ENCODE measurements at places on chromosomes 1 and 21.
A peak's percentile ranks its signal among the peaks of the same experiment; 100 is the strongest.

DNA sequence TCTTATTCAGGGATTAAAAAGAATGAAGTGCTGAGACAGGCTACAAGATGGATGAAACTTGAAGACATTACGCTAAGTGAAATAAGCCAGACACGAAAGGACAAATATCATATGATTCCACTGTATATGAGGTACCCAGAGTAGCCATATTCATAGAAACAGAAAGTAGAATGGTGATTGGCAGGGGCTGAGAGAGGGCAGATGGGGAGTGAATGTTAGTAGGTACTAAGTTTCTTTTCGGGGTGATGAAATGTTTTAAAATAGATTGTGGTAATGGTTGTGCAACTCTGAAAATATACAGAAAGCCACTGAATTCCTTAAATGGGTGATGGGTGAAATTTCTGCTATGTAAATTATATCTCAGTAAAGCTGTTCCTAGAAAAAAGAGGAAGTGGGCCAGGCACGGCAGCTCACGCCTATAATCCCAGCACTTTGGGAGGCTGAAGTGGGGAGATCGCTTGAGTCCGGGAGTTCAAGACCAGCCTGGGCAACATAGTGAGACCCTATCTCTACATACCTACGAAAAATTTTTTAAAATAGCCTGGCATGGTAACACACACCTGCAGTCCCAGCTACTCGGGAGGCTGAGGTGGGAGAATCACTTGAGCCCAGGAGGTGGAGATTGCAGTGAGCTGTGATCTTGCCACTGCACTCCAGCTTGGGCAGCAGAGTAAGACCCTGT is 15.9 kb downstream of the SLC27A3 start:
- DNase-seq = no peak

GRCh38 chr21:19850157-19850556 is 1148.1 kb upstream of the NCAM2 start:
- no peak for DNase-seq

DNA sequence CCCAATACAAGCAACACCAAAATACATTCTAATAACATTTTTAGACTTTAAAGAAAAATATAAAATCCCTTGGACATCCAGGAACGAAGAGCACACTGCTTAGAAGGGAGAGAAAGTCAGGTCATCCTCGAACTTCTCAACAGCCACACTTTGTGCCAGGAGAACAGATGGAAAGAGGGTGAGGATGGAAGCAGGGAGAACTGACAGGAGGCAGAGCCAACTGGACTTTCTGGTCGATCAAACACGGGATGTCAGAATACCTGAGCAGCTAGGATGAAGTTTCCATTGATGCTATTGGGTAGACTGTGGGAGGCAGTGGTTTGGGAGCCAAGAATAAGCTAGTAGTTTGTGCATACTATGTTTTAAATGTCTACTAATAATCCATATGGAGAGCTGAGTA is 111.4 kb downstream of the TOMM20 start:
- no peak for DNase-seq

DNA sequence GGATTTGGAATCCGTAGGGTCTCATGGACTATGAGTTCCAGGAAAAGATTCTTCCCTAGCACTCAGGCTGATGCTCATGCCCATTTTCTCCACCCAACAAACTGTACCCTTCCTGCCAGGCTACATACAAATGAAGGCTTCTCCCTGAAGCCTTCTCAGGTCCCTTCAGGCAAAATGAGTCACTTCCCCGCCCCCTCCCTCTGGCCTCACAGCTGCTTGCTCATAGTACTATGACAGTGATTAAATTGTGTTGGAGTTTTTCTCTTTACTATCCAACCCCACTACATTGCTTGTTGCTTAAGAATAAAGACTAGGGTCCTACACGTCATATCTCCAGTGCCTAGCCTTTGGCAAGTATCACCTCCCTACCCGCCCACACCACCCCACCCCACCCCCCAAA is 207.6 kb upstream of the NFIA start:
- no peak for DNase-seq

- peak; percentile 88 for DNase-seq
Observed at GRCh38 chr1:183417772-183418491, at the start of gene NMNAT2. Gene NMNAT2 (minus strand): TSS chr1:183418380. CDS start chr1:183418267, 113 bp downstream.

- no peak for DNase-seq
Observed at GRCh38 chr1:221933814-221934213, 191.9 kb upstream of the DUSP10 start.

- DNase-seq = no peak
Observed at GRCh38 chr1:214856843-214857242, 225.7 kb upstream of the KCNK2 start.

DNA sequence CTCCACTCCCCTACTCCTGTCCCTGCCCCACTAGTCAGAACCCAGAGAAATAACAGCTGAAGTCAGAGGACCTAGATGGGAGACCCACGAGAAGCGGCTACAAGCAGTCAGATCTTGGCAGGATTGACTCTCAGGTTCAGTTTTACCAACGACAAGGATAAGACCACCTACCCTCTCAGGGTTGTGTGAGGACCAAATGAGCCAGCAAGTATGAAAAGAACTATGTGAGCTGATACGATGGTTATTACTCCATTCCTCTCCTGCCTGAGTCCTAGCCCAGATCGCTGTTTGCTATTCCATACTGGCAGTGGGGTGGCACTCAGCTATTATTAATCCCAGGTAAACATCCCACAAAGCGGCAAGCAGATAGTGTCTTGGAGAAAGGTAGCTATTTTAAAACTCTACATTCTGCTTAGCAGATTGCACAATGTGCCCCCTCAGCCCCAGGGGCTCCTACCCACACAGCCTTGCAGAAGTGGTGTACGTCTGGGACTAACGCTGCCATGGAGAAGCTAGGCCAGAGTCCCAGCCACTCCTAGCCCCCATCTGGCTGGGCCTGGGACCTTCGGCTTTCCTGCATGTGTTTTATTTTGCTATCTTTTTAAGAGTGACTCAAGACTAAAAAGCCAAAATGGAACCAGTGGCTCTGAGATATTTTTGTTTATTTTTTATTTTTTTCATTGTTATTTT is 58.9 kb downstream of the CD46 start:
- DNase-seq = no peak

DNA sequence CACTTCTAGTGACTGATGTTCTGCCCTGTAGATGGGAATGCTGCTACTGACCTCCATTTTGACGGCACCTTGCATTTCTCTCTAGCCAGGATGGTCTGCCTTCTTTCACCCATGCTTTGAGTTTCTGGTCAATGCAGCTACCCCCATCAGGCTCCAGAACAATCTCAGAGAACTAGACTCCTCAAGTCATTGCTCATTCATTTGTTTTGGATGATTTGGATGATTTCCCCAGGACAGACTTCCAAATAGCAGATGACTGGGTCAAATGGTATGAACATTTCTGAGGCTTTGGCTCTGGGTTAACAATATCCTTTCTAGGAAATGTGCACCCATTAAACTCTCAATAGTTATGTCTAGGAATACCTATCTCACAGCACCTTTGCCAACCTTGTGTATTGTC is 63.9 kb downstream of the CSMD2 start:
- DNase-seq = no peak

- DNase-seq = no peak
Observed at GRCh38 chr1:220013497-220013896, 32.8 kb downstream of the EPRS1 start.

- DNase-seq = no peak
Observed at GRCh38 chr1:217333939-217334338, 297.0 kb downstream of the GPATCH2 start.

- no peak for DNase-seq
Observed at GRCh38 chr1:8003438-8004112, 22.5 kb downstream of the ERRFI1 start.

DNA sequence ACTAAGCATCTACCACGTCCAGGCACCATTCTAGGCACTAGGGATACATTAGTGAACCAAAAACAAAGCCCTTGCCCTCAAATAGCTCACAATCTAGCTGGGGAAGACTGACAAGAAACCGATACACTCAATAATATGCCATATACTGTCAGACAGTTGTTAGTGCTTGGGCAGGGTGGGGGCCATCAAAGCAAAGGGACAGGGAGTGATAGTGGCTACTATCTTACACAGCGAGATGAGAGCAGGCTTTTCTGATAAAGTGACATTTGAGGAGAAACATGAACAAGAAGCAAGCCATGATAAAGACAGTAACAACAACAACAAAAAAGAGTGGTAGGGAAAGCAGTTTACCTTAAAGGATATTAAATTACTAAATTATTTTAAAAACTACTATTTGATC is 41.1 kb downstream of the ERO1B start:
- no peak for DNase-seq

- peak; percentile 55 for DNase-seq
Observed at GRCh38 chr1:16215882-16216753, 3.7 kb upstream of the ARHGEF19 start.

DNA sequence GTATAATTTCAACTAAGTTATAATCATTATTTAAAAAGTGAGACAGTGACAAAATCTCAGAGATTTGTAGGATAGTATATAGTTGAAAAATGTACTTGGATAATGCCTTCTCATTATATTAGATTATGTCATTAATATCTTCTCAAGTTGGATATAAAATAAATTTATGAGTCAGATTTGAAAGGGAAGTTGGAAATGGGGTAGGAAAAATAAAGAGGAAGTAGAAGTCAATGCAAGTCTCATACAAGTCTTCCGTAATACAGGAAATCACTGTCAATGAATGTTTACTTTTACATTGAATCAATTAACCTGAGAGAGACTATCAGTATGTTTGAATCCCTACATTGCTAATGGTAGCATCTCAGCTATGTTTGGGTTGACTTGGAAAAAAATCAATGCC is 16.2 kb upstream of the RNPC3 start:
- no peak for DNase-seq

DNA sequence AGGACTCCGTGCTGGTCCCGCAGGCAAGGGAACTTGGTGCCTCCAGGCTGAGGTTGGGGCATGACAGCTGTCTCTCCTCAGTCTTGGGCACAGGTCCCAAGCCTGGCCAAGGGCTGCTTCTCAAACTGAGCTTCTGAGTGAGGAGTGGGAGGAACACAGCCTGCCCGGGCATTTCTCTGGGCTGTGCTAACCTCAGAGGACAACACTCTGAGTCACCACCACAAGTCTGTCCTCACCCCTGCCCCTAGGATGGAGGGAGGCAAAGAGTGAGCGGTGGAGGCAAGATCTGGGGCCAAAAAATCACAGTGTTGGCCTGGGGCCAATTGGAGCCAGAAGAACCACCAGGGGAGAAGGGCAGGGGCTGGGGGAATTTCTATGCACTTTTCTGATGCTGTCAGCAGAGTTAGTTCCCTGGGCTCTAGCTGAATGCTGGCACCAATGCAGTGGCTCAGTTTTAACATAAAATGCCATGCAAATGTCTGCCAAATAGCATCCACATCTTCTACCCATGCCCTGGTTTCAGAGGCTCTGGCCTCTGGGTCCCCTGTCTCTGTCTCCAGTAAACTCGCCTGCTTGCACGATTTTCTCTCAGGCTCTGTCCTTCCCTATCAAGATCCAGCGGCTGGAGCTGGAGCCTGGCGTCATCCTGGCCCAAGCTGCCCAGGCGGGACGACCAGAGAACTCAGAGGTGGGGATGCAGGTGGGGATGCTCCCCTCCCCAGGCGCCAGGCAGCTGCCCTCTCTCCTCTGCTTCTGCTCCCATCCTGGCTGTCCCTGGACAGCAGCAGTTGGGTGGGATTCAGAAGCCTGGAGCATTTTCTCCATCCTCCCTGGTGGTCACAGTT is 11.0 kb upstream of the CDK18 start:
- no peak for DNase-seq
